ENCODE measurements at places on chromosomes 3 and 15.

DNA sequence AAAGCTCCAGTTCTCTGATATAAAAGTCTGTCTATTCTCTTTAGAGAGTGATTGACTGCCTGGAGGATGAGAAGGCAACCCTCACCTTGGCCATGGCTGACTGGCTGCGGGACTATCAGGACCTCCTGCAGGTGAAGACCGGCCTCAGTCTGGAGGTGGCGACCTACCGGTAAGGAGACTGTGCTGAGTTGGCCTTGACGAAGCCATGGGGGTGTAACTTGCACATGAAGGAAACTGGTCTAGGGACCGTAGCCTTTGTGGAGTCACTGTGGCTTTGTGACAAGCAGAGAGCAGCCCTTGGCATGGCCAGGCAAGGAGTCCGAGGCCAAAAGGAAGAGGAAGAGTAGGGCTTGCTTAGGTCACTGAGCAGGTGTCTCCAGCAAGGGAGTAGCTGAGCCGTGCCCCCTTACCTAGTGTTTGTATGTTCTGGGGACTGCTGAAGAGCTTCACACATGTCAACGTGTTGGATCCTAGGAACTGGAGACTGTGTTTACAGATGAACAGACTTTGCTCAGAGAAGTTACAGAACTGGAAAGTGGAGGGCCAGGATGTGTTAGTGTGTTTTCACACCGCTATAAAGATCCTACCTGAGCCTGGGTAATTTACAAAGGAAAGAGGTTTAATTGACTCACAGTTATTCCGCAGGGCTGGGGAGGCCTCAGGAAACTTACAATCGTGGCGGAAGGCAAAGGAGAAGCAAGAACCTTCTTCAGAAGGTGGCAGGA is 8.8 kb downstream of the SYNM start:
- DNase-seq: no peak

DNA sequence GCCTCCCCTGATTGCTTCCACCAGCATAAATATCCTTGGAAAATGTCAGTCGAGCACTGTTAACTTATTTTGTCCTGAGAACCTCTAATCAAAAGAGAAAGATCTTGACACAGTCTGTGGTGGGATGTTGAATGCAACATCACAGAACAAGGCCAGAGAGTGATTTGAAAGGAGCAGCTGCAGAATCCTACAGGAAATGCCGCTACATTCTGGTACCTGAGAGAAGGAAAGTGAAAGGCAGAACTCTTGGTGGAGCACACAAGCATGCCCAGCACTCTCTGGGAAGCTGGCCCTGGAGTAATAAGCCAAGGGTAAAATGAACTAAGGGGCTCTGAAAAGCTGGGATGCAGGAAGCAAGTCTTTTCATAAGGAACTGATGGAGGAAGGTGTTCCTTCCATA is 75.8 kb downstream of the CBLB start:
- DNase-seq: peak; percentile 59

DNA sequence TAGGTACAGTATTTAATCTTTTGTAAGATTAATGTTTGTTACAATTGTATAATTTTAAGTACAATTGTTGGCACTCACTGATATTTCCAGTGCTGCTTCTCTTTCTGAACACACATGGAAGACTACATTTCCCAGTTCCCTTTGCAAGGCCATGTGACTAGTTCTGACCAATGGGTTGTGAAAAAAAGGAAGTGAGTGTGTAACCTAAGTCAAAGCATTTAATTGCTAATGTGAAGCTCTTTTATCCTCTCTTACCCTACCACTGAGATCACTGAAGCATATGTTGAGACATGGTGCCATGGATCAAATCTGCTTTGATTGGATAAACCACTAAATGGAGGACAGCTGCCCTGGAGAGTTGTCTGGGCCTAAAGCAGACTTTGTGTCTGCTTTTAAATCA is 83.9 kb upstream of the PLXND1 start:
- peak; percentile 85 for DNase-seq

DNA sequence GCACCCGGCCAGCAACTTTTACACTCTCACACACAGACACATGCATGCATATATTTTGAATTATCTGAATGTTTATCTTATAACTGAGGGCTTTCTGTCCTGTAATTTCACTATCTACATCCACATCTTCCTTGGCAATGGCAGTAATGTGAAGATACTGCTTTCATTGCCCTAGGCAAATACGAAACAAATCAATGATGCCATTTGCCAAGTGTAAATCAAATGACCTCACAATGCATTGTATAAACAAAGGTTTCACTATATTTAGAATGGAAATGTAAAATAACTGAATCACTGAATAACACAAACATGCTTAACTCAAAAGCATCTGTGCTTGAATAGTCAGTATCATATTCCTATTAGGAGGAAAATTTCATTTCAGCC is 455.6 kb downstream of the TBL1XR1 start:
- no peak for DNase-seq

DNA sequence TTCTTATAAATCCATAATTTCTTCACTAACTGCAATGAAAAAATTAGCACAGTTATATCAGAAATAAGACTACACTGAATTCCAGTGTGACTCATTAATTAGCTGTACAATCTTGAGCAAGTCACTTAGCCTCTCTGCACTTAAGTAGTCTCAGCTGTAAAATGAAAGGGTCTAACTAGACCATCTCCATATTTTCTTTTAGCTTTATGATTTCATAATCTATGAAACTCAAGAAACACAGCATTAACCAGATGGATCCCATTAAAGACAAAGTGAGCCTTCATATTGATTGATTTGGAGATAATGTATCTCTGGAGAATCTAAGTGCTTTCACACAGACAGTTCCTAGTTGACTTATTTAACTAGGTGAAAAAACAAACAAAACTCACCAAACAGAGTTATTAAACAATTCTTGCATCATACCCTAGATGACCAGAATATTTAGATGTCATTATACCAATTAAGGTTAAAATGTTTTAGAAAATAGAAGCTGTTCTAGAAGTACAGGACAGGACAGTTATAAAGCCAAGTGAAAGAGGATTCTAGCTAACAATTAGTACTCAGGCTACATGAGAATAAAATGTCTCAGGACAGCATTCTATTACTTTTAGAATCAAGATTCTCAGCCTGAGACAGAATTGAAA is 11.2 kb downstream of the CSNK1G1 start:
- DNase-seq: peak; percentile 28

DNA sequence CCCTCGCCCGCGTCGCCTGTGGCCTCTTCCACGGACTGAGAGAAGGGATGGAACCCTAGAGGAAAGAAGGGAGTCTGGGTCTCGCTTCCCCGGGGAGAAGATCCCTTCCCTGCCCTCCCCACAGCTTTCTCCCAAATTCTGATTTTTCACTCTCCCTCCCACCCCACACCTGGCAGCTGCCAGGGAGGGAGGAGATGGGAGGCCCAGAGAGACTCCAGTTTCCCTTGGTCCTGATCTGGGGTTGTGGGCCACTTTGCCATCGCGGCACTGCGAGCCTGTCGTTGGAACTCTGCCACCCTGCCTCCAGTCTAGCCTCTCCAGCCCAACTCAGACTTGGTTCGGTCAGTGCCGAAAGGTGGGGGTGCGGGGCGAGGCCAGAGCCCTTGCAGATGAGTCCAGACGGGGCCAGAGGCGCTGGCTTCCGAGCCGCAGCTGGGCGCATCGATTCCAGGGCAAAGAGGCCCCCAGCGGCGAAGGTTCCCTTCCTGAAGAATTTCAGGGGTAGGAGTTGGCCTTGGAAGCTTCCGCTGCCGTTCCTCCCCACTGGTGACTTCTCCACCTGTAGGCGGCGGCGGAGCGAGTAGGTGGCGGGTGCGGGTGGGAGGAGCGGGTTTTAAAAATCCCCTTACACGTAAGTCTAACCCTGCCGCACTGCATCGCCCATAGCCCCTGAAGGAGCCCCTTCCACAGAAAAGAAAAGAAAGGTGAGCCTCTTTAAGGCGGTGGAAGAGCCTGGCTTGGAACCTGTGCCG is 5.2 kb downstream of the WNT5A start:
- peak; percentile 52 for DNase-seq

- no peak for DNase-seq
Measured at GRCh38 chr3:64221571-64222257, 3.6 kb downstream of the PRICKLE2 start.

DNA sequence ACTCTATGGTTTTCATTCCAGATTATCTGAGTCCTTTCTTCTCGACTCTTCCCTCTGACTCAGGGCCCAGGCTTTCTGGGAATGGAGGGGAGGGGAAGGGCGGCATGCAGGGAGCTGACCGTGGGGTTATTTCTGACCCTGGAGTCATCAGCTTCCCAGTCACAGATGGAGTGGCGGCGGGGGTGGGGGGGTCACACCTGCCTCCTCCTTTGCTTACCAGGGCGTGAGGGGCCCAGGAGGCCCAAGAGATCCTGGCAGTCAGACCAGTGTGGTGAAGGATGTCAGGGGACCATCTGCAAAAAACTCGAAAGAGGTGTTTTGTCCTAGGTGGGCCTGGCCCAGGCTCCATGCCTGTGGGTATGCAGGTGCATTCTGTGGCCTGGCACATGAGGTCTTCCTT is 996 bp upstream of the XIRP1 start:
- no peak for DNase-seq

GRCh38 chr3:161851941-161852566 is 355.4 kb downstream of the OTOL1 start:
- DNase-seq: peak; percentile 70

DNA sequence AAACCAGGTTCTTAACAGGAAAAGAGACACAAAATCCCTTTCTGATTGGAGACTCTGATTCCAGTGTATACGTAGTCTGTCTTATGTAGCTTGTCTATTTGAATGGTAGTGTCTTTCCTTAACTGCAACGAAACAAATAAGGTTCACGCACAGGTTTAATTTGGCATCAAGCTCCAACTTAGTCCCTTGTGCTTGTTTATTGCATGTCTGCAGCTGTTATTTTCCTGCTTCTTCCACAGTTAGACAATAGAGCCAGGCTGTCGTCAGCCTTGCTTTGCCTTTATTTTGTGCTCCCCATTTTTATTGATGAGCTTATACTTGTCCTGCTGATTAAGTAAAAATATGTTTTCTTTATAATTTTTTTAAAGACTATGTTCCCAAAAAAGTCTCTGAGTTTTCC is 152.7 kb upstream of the CDIN1 start:
- no peak for DNase-seq

DNA sequence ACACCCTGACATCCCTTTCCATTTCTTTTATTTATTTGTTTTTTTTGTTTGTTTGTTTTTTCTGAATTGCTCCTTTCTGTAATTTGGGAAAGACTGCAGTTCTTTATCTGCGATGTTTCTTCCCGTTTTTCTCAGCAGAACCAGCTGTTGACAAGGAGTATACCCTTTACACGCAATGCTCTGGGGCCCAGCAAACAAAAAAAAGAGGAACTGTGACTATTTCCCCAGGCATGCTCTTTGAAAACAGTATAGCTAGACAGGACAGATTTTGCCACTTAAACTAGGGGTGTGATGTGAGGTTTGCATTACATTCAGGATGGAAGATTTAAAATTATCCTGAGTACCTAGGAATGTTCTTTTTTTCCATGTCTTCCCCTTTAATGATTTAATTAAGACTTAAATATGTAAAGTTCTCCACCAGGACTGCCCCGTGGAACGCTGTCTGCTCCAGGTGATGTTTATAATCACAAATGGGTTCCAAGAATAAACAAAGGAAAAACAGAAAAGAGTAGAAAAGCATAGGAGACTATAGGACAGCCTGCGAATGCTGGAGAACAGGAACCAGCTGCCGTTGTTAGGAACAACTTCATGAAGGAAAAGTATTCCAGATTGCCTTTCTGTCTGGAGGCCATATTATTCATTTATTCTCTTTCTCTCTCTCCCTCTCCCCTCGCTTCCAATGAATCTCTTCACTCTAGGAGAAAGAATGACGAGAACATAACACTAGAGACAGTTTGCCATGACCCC is 43.3 kb downstream of the TGFBR2 start:
- DNase-seq: peak; percentile 70

- peak; percentile 64 for DNase-seq
Measured at GRCh38 chr3:100097919-100098783, 16.1 kb downstream of the FILIP1L start.

- no peak for DNase-seq
Measured at GRCh38 chr3:10627884-10628572, 122.6 kb upstream of the ATP2B2 start.

DNA sequence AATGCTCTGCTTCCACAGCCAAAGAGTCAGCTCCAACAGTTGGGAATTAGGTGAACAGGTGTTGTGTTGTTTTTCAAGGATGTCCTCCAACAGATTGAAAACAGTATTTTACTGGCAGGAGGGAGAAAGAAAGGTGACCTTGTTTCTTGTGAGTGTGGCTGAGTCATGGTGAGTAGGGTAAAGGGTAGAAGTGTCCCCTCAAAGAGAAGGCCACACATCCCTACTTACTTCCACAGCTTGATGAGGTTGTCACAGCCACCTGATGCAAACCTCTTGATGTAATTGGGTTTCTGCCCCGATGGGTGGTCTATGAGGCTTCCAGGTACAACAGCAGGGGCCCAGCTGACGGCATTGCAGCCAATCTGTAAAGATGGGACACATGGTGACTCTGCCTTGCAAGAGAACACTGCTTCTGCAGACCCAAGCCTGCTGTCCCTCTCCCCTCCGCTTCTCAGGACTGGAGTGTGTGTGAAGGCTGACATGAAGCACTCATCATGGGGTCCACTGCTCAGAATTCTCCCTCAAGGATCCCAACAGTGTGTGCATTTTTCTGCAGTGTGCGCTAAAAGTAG is 12.7 kb upstream of the GHRL start:
- DNase-seq: no peak

Data from choroid plexus epithelial cell (primary cell).